ENCODE measurements at places on chromosomes 16 and 17. TPM values are rescaled to one million over a fixed set of nuclear protein-coding genes. Genes with fewer than 3 reads are reported as not detected.

IRX3 gene
- 1.6 TPM for total RNA-seq

CCL17 gene
- total RNA-seq, result not detected

HSF4 gene
- total RNA-seq, result 107 TPM

DNA sequence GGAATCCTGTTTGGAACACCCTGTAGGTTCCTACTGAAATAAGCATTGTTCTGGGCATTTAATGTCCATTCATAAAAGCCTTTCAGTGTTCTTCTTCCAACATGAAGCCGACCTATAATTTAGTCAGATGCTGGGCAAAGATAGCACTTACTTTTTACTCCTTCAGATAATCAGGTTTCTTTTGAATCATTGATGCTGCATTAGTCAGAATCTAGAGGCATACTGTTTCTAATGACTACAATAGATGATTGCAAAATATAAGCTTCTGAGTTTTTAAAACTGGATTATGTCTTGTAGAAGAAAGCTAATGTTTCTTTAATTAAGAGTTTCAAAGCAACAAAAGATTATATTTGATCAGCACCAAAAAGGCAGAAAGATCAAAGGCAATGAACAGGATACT is 16.0 kb downstream of the MMD start:
- no peak for DNase-seq

TPPP3 gene
- not detected for total RNA-seq

DNA sequence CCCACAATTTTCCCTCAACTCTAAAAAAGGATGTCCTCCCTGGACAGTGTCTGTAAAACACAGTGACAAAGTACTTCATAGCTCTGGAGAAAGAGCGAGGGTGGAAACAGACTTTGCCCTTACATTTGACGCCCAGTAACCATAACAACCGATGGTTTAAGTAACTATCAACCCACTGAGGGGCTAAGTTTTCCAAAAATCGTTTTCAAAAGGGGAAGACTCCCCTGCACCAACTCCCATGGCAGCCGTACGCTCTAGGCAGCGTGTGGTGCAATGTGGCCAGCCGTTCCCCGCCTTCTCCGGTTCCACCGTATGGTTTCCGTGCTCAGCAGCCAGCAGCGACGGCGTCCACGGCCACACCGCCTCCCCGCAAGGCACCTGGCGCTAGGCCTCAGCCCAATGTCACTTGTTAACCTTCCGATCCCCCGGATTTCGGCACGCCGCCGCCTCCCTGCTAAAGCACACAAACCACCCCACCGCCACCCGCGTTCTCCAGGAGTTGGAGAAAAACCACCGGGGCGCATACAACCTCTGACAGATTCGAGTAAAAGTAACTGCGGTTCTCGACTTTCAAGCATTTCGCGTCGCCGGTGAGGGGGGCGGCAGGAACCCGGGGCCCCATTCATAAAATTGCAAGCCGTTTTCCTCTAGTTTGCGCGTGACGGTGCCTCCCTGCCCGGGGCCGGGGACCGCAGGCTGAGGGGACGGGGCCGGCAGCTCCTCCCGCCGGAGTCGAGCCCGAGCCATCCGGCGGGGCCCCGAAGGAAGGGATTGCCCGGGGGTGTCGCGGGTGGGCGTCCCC is 661 bp downstream of the TEX2 start:
- DNase-seq, result peak; percentile 70

GRCh38 chr16:87160234-87160636 is 157.0 kb downstream of the C16orf95 start:
- DNase-seq, result no peak

DNA sequence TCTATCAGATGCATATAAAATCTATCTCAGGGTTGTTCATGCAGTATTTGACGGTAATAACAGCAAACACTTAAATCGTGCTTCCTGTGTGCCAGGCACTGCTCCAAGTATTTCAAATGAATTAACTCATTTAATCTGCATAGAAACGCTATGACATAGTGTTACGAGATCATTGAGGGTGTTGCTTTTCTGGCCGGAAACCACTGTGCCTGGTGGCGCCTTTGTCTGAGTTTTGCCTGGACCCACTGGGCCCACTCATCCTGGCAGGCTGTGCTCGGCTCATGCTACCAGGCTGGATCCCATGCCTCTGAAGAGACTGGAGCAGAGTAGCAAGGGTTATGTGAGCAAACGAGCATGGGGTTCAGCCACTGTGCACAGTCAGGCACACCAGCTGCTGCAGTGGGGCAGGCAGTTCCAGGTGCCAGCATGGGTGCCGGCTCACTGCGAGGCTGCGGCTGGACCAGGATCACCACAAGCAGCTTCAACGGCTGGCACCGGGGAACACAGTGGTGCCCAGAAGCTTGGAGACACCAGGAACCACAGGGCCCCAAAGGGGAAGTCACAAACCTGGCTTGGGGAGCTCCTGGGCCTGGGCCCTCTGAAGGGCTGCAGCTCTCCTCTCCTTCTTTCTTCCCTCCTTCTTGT is 45.9 kb upstream of the CLEC19A start:
- DNase-seq, result no peak

DNA sequence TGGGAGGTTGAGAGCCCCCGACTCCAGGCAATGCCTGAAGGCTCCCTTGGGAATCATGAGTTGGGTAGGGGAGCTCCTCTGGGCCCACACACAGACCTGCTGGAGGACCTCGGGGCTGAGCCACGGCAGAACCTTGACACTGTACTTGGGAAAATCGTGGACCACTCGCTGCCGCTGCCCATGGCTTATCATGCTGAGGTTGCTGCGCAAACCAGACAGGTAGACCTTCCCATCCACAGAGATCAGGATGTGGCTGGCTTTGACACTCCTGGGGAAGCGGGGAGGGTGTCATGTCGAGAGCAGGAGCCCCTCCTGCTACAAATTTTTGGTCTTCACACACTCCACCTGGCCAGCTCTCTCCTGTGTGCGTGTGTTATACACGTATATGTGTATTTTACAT is 7.2 kb upstream of the LIMD2 start:
- no peak for DNase-seq

DNA sequence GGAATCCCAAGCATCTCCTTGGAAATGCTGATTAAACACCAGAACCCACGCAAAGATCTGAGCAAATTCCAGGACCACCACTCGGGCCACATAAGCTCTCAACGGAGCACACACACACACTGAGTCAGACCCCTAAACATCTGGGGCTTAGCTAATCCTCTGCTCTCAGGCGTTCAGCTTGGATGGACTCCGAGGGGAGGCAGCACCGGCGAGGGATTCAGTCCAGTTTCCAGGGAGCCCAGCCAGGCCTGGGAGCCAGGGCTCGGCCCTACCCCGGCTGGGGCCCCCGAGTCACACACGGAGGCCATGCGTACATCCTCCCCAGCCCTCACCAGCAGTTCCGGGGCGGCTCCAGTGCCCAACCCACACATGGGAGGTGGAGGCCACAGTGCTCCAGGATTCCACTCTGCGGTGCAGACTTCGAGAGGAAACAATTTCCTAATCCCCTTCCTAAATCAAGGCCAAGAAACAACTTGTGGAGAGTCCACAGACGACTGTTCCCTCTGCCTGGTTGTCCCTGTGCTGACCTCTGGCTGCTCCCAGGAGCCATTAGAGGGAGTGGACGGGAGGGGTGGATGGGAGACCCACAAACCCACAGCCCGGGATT is 70.5 kb downstream of the GAS7 start:
- DNase-seq, result no peak

DNA sequence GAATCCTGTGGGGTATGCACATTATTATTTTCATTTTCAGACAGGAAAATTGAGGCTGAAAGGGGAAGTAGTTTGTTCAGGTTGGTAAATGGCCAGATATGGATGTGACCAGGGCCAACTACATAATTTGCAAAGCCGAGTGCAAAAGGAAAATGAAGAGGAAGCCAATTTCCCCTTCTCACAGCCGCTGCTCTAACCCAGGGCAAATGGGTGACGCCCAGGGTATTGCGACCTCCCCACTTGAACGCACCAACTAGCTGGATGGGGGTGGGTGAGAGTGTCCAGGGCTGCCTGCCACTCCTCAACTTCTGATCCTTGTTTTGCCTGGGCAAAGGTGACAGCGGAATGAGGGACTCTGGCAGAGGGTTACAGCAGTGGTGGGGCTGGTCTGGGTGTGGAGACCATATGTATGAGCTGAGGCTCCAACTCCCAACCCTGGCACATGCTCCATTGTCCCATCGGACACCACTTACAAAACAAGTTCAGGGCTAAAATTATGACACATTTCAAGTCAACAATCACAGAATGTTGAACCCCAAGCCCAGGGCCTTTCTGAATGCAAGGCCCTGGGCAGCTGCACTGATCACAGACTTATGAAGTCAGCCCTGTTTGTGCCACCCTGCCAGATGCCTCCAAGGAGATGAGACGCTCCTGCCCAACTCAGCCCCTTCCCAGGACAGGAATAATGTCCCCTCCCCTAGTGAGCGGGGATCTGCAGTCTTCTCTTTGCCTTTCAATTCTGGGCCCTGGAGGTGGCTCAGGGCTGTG is 1.7 kb downstream of the ANKRD40CL start:
- no peak for DNase-seq

DNA sequence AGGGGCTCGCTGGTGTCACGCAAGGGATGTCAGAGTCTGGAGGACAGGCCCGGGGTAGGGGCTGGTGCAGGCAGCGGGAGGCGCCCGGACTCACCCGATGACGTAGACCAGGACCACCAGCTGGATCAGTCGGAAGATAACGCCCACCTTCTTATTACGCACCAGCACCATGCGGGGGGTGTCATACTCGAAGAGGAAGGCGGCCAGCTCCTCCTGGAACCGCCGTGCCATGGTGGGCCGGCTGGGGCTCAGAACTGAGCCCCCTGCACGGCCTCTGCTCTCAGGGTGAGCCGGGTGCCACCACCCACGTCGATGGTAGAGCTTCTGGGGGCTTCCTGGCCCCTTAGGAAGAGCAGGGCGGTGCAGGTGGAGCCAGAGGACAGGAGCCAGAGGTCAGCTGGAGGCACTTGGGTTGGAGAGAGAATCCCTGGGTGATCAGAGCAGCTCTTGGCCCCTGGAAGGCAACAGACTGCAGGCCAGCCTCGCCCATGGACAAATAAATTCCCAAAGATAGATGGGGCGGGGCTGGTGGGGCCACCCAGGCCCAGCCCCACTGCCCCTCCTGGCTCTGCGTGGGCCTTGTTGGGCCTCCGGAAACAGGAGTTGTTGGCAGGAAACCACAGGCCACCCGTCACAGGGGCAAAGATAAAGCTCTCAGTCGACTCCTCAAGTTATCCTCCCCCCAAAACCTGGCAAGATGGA is at the start of gene P2RX1:
TSS of gene P2RX1 (minus strand) at position 471 of the 702 bp plus-strand sequence. CDS start at position 231, 240 bp downstream.
- DNase-seq, result peak; percentile 60

DNA sequence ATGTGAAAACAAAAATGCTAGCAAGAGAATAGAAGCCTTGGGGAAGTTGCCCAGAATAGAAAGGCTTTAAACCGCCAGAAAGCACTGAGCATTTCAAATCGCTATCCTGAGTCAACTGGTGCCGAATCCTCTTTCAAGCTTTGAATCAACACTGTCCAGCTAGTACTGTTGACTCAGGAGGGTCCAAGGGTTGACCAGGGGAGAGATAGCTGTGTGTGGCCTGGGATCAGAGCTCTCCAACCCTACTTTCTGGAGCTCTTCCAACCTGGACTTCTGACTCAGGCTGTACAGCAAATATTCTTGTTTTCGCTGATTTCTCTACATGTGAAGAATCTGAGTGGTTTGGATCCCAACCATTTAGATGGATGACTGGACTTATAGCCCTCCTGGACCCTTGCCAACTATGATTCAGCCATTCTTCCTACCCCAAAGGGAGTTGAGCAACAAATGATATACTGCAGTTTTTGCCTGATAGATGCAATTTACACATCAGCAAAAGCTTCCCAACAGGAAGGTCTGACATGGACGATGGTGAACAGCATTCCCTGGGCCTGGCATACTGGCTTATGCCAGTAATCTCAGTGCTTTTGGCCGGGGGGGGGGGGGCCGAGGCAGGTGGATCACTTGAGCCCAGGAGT is 154.0 kb upstream of the SDK2 start:
- DNase-seq, result no peak

GRCh38 chr17:42079541-42079940 is 18.7 kb downstream of the ZNF385C start:
- no peak for DNase-seq

IGSF6 gene
- 0.15 TPM for total RNA-seq

GRCh38 chr16:1088295-1089170 is 7.5 kb downstream of the C1QTNF8 start:
- DNase-seq, result no peak

DNA sequence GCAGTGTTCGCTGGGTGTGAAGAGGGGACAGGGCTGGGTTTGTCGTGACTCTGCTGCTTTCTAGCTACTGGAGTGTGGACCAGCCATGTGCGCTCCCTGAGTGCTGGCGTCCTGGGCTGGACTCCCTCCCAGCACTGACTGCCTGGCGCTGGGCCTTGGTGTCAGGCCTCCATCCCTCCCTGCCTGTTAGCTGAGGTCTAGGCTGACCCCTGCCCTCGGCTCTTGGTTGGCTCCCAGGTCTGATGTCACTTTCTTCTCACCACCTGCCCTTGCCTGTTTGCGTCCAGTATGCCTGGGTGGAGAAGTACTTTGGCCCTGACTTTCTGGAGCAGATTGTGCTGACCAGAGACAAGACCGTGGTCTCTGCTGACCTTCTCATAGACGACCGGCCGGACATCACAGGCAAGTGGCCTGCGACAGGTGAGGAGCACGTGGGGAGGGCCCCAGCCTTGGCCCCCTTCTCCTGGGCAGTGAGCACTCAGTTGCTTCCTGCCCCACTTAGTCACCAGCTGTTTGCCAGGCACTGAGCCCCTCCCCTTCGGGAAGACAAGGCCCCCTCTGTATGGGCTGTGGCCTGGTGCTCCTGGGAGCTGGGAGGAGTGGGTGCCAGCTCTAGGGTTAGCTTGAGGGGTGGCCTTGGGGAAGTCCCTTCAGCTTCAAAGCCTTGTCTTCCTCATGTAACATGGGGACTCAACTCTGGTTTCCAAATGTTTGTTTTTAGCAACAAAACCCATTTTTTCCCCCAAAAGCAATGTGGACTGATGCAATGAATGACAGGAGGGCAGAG is 41.5 kb downstream of the NT5M start:
- DNase-seq, result no peak

HSD3B7 gene
- 7.1 TPM for total RNA-seq

TEX14 gene
- 0.96 TPM for total RNA-seq

- no peak for DNase-seq
Observed at GRCh38 chr17:19388791-19389785, 2.1 kb upstream of the MFAP4 start.

C17orf78 gene
- total RNA-seq, result not detected

KRTAP1-1 gene
- total RNA-seq, result not detected

- no peak for DNase-seq
Observed at GRCh38 chr16:83903751-83904150, 4.8 kb downstream of the MLYCD start.

All from activated CD4-positive, alpha-beta memory T cell treated with anti-CD3 and anti-CD28 coated beads, Interleukin-2, amount 10 ng/mL, durations not matched to agents 7 days and 5 days (primary cell).